ENCODE measurements at places on chromosomes 5 and 9.

GRCh38 chr5:160260006-160260775 lies 30.9 kb downstream of the FABP6 start:
- no peak overlapping the region for H3K4me3 ChIP-seq
- peak; percentile 33 for DNase-seq
- H3K36me3 ChIP-seq, result no peaks in the 10 kb centered on the region
- peak overlapping the region; percentile 96 for H3K27ac ChIP-seq
- H3K27me3 ChIP-seq, result no peaks in the 10 kb centered on the region
- peaks cover 34% of the 10 kb centered on the region for H3K4me1 ChIP-seq

GRCh38 chr9:16003785-16004184 lies 450.9 kb downstream of the CCDC171 start:
- H3K27ac ChIP-seq, result no peak overlapping the region
- no peaks in the 10 kb centered on the region for H3K27me3 ChIP-seq
- H3K4me1 ChIP-seq, result no peaks in the 10 kb centered on the region
- H3K4me3 ChIP-seq, result no peak overlapping the region

DNA sequence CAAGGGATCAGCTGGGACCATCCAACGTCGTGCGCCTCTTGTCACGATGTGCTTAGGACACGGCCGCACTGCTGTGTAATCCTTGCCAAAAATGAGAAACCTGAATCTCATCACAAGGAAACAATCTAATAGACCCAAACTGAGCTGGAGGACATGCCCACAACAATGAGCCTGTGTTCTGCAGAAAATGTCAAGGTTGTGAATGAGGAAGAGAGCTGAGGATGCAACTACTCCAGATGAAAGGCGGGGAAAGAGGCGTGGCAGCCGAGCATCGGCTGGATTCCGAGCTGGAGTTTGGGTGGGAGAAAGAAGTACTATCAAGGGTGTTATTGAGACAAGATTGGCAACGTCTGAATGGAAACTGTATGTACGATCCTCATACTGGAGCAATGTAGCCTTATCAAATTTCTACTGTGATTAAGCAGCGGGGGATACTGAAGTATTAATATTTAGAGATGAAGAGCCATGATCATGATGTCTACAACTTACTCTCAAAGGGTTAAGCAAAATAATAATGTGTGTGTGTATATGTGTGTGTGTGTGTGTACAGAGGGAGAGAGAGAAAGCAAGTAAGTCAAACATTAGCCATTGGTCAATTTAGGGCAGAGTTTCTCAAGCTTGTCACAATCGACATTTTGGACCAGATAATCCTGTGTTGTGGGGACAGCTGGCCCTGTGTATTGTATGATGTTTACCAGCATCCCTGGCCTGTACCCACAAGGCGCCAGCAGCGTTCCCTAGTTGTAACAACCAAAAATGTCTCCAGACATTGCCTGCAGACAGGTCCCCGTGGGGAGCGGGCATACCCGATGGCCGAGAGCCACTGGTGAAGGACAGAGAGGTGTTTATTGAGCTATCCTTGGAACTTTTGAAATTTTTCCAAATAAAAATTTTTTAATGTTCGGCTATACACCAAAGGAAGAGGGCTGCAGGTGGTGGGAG lies 46.5 kb downstream of the DUSP1 start:
- H3K27me3 ChIP-seq, result peaks cover 3% of the 10 kb centered on the region
- DNase-seq, result no peak
- no peak overlapping the region for H3K27ac ChIP-seq
- H3K4me3 ChIP-seq, result no peak overlapping the region

GRCh38 chr5:127335381-127335780 lies 44.8 kb downstream of the MEGF10 start:
- no peaks in the 10 kb centered on the region for H3K4me1 ChIP-seq
- no peak overlapping the region for H3K27ac ChIP-seq
- H3K27me3 ChIP-seq, result peaks cover 10% of the 10 kb centered on the region
- no peak overlapping the region for H3K4me3 ChIP-seq

GRCh38 chr5:106601620-106602019 lies 1069.1 kb downstream of the EFNA5 start:
- H3K27ac ChIP-seq, result no peak overlapping the region
- no peaks in the 10 kb centered on the region for H3K4me1 ChIP-seq
- no peaks in the 10 kb centered on the region for H3K27me3 ChIP-seq

- H3K27me3 ChIP-seq, result no peaks in the 10 kb centered on the region
- no peaks in the 10 kb centered on the region for H3K4me1 ChIP-seq
- H3K4me3 ChIP-seq, result no peak overlapping the region
- DNase-seq, result no peak
- no peak overlapping the region for H3K27ac ChIP-seq
These were observed 16.7 kb upstream of the IL13 start for GRCh38 chr5:132641241-132641723.

DNA sequence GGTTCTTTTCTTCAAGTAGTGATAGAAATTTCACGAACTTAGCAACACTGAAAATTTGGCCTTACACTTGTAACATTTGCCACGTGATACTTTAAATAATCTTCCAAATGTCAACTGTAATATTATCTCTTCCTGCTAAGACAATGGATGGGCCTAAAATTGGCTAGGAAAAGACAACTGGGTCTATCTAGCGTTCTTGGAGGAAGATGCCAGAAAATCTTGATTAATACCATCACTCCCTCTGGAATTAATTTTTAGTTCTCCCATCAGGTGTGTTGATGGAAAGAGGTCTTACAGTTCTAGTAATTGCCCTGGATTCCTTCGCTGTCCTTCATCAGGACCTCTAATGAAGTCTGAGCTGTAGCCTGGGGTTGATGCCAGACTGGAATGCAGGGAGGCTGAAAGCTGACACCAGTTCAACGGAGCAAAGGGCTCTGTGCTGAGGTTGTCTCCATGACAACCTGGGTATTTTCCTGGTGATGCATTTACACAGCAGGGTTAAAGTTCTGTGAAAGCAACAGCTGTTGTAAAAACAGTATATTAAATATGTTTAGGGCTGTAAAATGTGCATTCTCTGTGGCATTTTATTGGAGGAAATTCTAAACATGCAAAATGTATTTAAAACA lies 92.3 kb downstream of the GAS1 start:
- no peaks in the 10 kb centered on the region for H3K27me3 ChIP-seq
- no peaks in the 10 kb centered on the region for H3K4me1 ChIP-seq
- DNase-seq, result peak; percentile 74

DNA sequence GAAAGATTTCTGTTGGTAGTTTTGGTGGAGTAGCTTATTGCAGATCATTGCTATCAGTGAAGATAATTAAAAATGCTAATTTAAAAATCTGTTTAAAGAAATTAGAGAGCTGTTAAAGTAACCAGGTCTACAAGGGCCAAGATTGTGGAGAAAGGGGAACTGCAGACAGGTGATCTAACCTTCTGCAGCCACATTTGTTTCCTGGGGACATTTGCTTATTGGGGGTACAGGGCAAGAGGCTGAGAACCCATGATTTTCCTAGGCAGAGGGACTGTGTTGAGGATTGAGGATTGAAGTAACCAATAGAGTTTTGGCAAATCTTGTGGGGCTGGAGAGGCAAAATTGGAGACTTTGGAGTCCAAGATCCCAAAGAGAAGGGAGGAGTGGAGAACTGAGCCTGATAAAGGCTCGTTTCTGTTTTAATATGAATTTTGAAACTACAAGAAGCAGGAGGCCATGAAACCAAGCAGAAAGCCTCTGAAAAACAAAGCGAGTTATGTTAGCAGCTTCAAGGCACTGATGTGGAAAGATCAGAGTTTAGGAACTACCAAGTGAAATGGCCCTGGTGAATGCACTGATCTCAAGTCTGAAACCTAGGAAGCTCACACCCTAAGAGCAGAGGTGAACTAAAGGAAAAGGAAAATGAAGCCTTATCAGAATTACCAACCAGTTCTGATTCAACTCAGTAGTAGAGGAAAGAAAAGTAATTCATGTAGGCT lies 219.8 kb upstream of the C9orf72 start:
- no peaks in the 10 kb centered on the region for H3K36me3 ChIP-seq
- H3K27ac ChIP-seq, result no peak overlapping the region
- H3K4me3 ChIP-seq, result no peak overlapping the region
- no peak for DNase-seq
- no peaks in the 10 kb centered on the region for H3K27me3 ChIP-seq

GRCh38 chr9:93011114-93011513 lies 47.4 kb upstream of the SUSD3 start:
- no peaks in the 10 kb centered on the region for H3K4me1 ChIP-seq
- DNase-seq, result no peak
- no peaks in the 10 kb centered on the region for H3K27me3 ChIP-seq
- no peaks in the 10 kb centered on the region for H3K36me3 ChIP-seq
- no peak overlapping the region for H3K27ac ChIP-seq

GRCh38 chr9:88950341-88951154 lies 40.7 kb upstream of the S1PR3 start:
- no peaks in the 10 kb centered on the region for H3K36me3 ChIP-seq
- no peak for DNase-seq
- no peak overlapping the region for H3K4me3 ChIP-seq
- peaks cover 23% of the 10 kb centered on the region for H3K4me1 ChIP-seq
- H3K27ac ChIP-seq, result peak overlapping the region; percentile 55

DNA sequence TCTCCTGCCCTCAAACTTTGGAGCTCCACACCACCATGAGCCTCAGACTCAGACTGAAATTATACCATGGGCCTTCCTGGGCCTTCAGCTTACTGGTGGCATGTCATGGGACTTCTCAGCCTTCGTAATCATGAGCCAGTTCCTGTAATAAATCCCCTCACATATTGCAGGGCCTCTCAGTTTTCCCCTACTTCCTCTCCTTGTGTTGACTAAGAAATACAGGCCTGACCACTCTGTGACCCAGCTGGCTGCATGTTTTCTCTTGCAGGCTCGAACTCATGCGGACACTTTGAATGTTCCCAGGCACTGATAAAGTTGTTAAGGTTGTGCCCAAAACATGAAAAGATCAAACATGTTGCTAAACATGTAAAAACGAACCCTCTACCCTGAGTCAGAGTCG lies 26.2 kb upstream of the SHC3 start:
- no peak for DNase-seq
- no peaks in the 10 kb centered on the region for H3K27me3 ChIP-seq
- no peak overlapping the region for H3K27ac ChIP-seq
- no peaks in the 10 kb centered on the region for H3K4me1 ChIP-seq
- H3K36me3 ChIP-seq, result no peaks in the 10 kb centered on the region
- no peak overlapping the region for H3K4me3 ChIP-seq

GRCh38 chr5:1208221-1208742 lies 6.9 kb downstream of the SLC6A19 start:
- H3K27ac ChIP-seq, result no peak overlapping the region
- no peaks in the 10 kb centered on the region for H3K27me3 ChIP-seq
- H3K36me3 ChIP-seq, result no peaks in the 10 kb centered on the region
- DNase-seq, result no peak
- H3K4me3 ChIP-seq, result no peak overlapping the region

DNA sequence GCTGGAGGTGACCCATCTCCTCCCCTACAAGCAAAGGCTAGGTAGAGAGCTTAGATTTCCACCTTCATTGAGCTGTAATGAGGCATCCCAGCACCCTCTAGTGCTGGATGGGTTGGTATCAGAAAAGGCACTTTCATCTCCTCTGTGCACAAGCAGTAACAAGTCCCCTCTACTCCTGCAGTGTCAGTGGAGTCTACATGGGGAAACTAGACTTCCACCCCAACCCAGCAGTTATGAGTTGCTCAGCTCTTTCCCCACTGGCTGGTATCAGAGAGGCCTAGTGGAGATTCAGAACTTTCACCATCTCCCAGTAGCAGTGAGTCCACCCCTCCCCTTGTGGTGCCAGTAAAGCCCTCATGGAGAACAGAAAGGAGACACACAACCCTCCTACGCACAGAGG lies 17.9 kb downstream of the FCN1 start:
- H3K36me3 ChIP-seq, result no peaks in the 10 kb centered on the region
- no peak overlapping the region for H3K27ac ChIP-seq
- peaks cover 13% of the 10 kb centered on the region for H3K4me1 ChIP-seq
- H3K27me3 ChIP-seq, result no peaks in the 10 kb centered on the region
